ENCODE measurements at places on chromosomes 4 and X. TPM values are rescaled to one million over a fixed set of nuclear protein-coding genes. Genes with fewer than 3 reads are reported as not detected.

Gene PSAPL1
- total RNA-seq = not detected

Gene NOX1
- 0.17 TPM for total RNA-seq

Gene TMPRSS11E
- total RNA-seq = not detected

Gene SLIT2
- total RNA-seq = 4.4 TPM

Gene GLRA2
- total RNA-seq = not detected

Gene PPP1R2C
- total RNA-seq = not detected

All from bronchial smooth muscle cell (primary cell).